ENCODE measurements at places on chromosomes 13 and 19.

DNA sequence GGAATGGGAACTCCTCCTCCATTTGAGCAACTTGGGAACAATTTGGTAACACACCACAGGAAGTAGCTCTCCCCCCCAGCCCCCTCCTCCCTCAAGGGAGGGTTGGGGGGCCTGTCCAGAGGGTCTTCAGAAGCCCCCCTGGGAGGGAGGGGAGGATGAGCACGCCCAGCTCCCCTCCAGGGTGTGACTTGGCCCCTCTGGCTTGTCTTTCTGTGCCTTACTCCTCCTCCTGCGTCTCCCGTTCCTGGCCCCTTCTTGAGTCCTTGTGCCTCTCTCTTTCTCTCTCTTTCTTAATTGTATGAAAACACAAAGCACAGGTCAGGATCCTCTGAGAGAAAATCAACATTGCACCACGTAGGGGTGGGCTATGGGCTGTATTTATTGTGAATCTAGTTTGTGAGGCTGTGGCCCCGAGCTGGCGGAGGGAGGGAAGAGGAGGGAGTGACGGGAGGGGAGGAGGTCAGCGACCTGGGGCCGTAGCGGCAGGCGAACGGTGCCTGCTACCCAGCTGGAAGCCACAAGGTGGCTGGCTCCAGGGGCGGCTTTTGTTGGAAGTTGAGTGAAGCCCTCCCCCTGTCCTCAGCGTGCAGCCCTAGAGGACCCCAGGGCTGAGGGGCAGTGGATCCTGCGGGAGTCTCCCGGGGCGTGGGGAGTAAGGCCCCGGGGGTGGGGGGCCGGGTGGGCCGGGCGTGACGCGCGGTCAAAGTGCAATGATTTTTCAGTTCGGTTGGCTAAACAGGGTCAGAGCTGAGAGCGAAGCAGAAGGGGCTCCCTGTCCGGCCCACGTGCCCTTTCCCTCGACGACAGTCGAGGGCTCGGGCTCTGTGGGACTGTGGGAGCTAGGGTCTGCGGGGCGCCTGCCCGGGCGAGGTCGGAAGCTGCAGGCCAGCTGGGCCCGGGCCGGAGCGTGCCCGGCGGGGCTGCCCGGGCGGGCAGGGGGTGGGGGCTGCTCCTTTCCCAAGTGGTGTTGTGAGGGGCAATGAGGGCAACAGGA is 6.4 kb downstream of the LYL1 start:
- DNase-seq, result no peak

- peak; percentile 23 for DNase-seq
These were observed 16.5 kb upstream of the B3GNT3 start for GRCh38 chr19:17778251-17778967.

DNA sequence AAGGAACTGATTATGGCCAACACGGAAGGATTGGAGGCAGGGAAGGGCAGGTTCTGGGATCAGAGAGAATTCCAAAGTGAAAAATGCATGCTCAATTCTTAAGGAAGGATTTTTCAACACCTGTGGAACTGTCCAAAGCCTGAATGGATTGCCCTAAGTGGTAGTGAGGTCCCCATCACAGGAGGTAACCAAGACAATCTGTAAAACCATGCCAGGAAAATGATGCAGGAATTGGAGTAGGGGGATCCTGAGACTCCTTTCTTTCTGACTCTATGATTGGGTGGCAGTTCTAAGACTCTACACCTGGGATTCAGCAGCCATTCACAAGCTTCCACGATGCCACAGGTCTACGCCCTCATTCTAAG is 56.5 kb upstream of the ZNRF4 start:
- no peak for DNase-seq

DNA sequence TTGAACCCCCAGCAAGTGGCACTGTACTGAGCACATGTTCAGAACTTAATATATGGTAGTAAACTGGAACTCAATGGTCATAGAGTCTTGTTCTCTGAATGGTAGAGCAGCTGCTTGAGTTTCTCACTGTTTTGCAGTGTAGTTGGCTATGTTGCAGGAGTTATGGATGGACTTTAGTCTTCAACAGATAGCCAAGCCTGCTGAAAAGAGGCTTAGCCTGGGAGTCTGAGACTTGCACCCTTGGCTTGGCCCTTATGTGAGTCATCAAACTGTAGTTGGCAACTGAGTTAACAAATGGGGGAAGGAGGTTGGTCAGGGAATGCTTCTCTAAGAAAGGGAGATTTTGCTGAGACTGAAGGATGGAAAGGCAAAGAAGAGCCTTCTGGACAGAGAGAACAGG is 62.5 kb downstream of the C13orf42 start:
- DNase-seq, result no peak

DNA sequence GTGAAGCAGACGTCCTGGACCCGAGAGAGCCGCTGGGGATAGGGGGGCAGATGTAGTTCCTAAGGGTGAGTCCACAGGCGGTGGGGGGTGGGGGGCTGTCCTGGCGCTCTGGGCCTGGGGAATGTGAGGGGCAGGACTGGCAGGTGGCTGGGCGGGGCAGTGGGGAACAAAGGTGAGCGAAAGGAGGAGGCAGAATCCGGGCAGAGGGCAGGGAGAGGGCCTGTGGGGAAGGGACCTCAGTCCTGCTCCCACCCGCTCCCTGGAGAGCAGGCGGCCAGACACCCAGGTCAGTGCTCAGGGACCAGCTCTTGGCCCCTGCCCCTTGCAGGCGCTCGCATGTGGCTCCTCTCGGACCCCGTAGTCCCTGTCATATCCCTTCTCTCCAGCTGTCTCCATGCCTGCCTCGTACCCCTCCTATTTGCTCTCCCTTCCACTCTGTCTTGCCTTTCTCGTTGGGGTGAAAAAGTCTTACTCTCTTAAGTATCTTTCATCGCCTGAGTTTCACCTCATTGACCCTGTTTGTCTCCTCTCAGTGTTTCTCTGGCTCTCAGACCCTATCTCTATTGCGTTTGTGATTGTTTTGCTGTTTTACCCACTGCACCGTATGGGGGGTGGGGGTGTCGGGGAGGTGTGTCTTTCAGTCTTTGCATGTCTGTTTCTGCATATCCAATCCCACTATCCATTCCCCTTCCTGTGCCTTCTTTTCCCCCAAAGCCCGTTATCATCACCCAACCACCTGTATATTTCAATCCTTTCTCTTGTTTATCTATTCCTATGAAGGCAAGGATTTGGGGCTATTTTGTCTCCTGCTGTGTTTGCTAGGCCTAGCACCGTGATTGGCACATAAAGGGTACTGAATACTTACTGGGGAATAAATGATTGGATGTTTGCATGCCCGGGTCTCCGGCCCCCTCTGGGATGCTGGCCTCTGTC is 5.8 kb downstream of the SPHK2 start:
- no peak for DNase-seq

DNA sequence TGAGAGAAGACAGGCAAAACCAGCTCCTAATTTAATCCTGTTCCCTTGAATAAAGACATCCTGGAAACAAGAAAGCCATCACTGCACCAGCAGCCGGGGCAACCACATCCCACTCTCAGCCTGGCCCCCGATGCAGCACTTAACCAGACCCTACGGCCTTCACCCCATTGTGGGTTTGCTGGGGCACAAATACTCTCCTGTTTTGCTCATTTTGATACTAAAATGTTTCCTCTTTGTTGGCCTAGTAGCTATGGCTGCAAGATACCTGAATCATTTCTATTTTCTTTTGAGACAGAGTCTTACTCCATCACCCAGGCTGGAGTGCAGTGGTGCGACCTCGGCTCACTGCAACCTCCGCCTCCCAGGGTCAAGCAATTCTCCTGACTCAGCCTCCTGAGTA is 28.4 kb downstream of the ANKRD27 start:
- DNase-seq, result no peak

DNA sequence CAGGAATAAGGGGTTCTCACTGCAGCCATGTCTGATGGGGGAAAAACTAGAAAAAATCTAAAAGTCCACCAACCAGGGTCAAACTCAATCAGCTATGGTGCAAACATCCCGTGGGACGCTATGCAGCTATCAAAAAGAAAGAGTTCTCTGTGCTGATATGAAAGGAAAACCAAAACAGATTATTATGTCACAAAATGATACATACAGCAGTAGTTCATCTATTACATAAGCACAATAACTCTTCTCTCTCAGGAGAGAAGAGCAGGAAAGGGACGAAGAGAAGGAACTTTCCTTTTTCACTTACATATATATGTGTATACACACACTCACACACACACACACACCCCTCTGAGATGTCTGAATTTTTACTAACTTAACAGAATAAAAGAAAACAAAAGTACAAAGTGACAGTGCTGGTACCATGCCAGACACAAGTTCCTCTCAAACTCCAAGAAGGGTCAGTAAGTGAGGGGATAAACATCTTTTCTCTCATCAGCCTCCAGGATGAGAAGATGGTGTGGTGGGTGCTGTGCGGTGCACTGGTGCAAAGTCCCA is 2.9 kb upstream of the FKRP start:
- DNase-seq, result no peak

GRCh38 chr19:55133639-55134444 is 15.2 kb downstream of the TNNT1 start:
- DNase-seq, result no peak
